ENCODE measurements at places on chromosomes 2 and 18.

GRCh38 chr2:216107760-216108159 lies 1.4 kb upstream of the XRCC5 start:
- no peak for DNase-seq

DNA sequence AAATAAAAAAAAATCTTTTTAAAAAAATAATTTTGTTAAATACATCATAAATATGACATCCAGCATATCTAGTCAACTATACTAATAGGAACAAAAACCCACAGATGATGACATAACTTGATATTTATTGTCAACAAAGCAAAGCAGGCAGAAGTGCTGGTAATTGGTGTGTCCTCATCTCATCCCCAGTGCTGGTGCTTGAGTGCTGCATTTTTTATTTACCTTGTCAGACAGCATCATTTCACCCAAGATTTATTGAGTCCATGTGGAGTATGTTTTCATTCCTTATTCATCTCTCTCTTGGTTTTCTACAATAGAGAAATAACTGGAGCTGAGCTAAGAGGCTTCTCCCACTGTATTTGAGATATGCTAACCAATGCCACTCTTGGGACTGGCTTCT lies 191.6 kb upstream of the SLC14A2 start:
- peak; percentile 62 for DNase-seq

DNA sequence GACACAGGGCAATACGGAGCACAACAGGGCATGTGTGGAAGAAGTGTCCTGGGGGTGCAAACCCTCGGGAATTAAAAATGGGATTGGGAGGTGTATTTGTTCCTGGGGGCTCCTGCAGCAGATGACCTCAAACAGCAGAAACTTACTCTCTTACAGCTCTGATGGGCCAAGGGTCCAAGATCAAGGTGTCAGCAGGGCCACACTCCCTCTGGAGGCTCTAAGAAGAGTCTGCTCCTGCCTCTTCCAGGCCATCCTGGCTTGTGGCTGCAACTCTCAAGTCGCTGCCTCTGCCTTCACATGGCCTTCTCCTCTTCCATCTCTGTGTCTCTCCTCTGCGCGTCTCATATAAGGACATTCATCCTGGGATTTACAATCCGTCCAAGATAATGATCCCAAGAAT lies 12.4 kb upstream of the SPATA3 start:
- DNase-seq = no peak

- DNase-seq = no peak
Observed at GRCh38 chr2:60523963-60524362, 29.5 kb downstream of the BCL11A start.

DNA sequence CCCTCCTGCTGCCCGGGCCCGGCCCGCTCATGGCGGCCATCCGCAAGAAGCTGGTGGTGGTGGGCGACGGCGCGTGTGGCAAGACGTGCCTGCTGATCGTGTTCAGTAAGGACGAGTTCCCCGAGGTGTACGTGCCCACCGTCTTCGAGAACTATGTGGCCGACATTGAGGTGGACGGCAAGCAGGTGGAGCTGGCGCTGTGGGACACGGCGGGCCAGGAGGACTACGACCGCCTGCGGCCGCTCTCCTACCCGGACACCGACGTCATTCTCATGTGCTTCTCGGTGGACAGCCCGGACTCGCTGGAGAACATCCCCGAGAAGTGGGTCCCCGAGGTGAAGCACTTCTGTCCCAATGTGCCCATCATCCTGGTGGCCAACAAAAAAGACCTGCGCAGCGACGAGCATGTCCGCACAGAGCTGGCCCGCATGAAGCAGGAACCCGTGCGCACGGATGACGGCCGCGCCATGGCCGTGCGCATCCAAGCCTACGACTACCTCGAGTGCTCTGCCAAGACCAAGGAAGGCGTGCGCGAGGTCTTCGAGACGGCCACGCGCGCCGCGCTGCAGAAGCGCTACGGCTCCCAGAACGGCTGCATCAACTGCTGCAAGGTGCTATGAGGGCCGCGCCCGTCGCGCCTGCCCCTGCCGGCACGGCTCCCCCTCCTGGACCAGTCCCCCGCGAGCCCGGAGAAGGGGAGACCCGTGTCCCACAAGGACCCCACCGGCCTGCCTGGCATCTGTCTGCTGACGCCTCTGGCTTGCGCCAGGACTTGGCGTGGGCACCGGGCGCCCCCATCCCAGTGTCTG lies 767 bp downstream of the RHOB start:
- DNase-seq = peak; percentile 39

GRCh38 chr2:30869988-30870387 lies 62.7 kb upstream of the CAPN13 start:
- DNase-seq = no peak

DNA sequence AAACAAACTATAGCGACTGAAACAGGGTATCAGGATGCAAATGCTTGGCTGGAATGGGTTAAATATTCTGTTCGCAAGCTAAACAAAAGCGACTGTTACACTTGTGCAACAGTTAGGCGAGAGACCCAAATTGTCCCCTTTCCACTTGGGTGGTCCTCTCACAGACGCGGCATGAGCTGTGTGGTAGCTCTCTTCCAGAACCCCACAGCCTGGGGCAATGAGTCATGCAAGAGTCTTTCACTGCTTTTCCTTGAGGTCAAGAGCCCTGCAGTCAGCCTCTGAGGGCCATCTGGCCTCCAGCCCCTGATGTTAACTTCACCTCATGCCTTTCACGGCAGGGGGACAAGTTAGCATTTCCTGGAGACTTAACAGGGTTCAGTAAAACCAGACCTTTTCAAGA lies 25.7 kb downstream of the SULT1C4 start:
- no peak for DNase-seq

DNA sequence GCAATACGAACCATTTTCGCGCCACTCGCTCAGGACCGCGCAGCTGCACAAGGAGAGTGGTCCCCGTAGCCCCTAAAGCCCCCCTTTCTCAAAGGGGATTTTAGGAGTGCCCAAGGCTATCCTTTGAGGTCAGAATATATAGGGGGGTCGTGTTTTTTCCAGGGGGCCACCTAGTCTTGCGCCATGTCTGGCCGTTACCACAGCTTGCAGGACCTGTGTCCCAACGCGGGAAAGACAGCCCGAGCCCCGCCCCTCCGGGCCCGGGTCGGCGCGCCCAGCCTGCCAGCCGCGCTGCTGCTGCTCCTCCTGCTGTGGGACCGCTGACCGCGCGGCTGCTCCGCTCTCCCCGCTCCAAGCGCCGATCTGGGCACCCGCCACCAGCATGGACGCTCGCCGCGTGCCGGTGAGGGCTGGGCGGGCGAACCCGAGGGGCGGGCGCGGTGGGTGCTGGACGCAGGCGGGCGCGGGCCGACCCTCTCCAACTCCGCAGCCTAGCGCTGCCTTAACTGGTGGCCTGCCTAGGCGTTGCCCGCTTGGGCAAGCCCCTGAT lies at the start of gene CDCA7:
Gene CDCA7 (plus strand): TSS at position 291 of the 550 bp plus-strand sequence. CDS start 92 bp downstream, at position 383.
- DNase-seq = peak; percentile 76

DNA sequence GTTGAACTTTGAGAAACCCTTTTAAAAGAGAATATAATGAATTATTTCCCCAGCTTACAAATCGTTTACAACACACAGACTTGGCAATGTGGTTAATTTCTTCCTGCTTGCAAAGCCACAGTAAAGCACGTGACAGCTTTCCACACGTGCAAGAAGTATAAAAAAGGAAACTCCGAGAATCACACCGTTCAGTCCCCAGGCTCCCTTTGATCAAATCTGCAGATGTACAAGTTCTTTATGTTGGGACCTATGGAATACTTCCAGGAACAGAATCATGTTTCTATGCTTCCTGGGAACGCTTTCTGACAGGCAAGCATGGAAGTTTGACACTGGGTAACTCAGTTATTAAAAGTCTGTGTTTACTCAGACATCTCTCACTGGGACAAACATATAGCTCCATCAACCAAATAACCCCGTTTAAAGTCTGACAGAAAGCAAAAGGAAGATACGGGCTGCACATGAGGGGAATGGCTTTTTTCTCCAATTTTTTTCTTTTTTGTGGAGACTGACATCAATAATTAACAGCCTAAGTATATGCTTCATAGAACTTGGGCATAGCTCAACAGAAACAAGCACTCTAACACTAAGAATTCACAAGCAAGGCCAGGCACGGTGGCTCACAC lies 134.8 kb downstream of the EIPR1 start:
- no peak for DNase-seq

DNA sequence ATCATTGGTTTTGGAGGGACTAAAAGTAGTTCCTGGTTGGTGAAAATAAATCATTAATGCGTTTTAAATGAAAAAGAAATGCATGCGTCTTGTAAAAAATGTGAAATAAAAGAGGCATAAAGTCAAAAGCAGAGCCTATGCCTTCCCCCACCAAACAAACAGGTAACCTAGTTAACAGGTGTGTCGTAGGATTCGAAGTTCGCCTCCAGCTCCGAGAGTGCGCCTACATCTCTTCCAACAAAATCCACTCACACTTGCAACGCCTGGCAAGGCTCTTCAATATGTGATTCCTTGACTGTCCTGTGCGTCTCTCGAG lies 677 bp upstream of the SMAD4 start:
- DNase-seq = no peak

Data from NCI-H2081 (cell line).